ENCODE measurements at places on chromosomes 12 and 14. TPM values are rescaled to one million over a fixed set of nuclear protein-coding genes. Genes with fewer than 3 reads are reported as not detected.
A peak's percentile ranks its signal among the peaks of the same experiment; 100 is the strongest.

GRCh38 chr12:64840119-64840518 is 15.7 kb downstream of the TBC1D30 start:
- no peak for DNase-seq

GRCh38 chr12:128055567-128055966 is 211.4 kb upstream of the TMEM132C start:
- no peak for DNase-seq

GRCh38 chr14:73887694-73888459 is 1.2 kb downstream of the ZNF410 start:
- peak; percentile 7 for DNase-seq

GRCh38 chr12:42442311-42442759 is 116.4 kb downstream of the PPHLN1 start:
- no peak for DNase-seq

DNA sequence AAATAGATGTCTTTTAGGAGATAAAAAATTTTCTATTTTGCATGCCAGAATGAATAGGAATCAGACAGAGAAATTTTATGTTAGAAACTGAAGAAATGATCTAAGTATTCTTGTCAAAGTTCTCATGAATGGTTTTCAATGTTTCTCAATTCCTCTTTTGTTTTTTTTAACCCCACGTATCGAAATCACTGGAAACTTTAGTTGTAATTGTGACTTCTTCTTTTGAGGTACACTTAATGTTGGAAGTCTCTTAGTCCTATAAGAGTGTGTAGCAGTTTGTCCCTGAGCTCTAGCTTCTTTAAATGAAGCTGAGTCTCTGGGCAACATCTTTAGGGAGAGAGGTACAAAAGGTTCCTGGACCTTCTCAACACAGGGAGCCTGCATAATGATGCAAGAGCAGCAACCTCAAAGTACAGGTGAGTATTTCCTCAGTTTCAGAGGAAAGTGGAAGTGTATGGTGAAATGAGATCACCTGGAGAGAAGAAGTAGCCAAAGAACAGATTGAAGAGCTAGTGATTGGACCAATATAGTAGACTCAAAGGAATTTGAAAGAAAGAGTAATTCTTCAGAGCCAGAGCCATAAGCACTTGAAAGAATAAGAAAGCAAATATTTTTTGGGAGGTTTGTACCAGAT is at the start of gene CLEC6A:
TSS of gene CLEC6A (plus strand) at position 236 of the 634 bp plus-strand sequence. CDS start at position 386, 150 bp downstream.
- DNase-seq: no peak

GRCh38 chr12:23771240-23771949 is 178.1 kb downstream of the SOX5 start:
- DNase-seq: peak; percentile 43

The PTPN21 gene
- total RNA-seq: 1.2 TPM

- peak; percentile 27 for DNase-seq
These were observed 42.6 kb downstream of the LIMA1 start for GRCh38 chr12:50240792-50241114.

- no peak for DNase-seq
These were observed 298.7 kb upstream of the SRRM4 start for GRCh38 chr12:118682656-118683055.

The DLK1 gene
- 6.1 TPM for total RNA-seq

The PZP gene
- not detected for total RNA-seq

- DNase-seq: no peak
These were observed 300.1 kb upstream of the STXBP6 start for GRCh38 chr14:25350021-25350420.

The PHLDA1 gene
- total RNA-seq: 3.5 TPM

- DNase-seq: no peak
These were observed 9.4 kb downstream of the HIGD1C start for GRCh38 chr12:50961708-50962107.

The POTEM gene
- total RNA-seq: not detected

DNA sequence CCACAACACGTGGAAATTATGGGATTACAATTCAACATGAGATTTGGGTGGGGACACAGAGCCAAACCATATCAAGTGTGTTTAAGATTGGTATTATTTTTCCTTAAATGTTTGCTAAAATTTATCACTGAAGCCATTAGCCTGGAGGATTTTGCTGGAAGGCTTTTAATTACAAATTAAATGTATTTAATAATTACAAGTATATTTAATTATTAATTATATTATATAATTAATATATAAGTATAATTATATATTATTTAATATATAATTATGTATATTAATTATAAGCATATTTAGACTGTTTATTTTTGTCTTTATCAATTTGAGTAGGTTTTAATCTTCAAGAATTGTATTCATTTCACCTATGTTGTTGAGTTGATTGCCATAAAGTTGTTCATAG is 427.4 kb upstream of the FLRT2 start:
- no peak for DNase-seq

The OR11G2 gene
- not detected for total RNA-seq

The CISTR gene
- not detected for total RNA-seq

GRCh38 chr12:93153321-93153720 is 224.2 kb upstream of the EEA1 start:
- DNase-seq: no peak

DNA sequence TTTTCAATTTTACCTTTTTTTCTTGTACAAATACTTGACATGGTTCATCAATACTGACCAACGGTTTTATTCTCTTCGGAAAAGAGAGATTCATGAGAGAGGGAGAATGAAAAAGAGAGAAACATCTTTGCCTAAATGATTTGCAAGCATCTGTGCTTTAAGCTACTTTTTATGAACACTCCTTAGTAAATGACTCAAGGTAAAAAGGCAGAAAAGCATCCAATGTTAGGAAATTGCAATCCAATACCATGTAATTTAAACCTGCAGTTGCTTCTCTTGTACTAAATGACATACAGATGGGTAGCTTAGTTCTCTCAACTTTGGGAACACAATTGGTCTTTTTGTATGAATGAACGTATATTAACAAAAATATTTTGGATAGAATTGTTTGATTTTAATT is 46.1 kb downstream of the MSRB3 start:
- no peak for DNase-seq

DNA sequence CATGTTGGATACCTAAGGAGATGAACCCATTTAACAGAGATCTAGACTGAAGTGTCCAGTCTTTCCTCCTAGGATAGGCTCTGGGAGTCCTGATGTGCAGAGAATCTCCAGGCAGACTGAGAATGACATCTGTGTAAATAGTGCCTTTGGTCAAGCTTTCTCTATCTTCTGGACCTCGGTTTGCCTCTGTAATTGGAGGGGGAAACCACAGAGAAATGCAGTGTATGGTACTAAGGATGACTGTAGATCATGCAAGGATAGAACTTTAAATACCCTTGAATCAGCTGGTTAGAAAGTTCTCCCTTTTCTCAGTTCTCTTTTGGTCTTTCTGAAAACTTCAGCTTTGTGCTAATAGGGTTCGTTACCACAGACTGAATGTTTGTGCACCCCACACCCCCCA is 112.2 kb downstream of the PTPN11 start:
- no peak for DNase-seq

All from G401 (cell line).